AG04449 (cell line): ENCODE measurements at places on chromosomes 2 and 18.

- DNase-seq, result no peak
Measured at GRCh38 chr2:20603791-20604190, 47.1 kb downstream of the HS1BP3 start.

DNA sequence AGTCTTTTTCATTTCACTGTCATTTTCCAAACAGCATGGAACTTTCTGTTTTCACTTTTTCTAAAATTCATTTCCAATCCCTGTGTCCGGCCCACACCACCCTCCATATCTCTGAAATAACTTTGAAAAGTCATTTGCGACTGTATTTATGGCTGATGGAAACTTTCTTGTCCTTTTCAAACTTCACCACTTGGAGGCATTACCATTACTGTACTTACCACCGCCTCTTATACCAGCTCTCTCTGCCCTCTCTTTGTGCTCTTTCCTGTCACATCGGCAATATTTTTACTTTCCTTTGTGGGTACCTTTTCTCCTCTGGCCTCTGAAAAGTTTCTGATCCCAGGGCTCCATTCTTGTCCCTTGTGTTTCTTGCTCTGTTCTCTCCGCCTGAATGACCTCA is 39.5 kb upstream of the IL1RL1 start:
- no peak for DNase-seq

GRCh38 chr18:22783662-22784076 is 149.5 kb upstream of the RBBP8 start:
- no peak for DNase-seq

GRCh38 chr2:71592181-71592711 is 138.9 kb downstream of the DYSF start:
- DNase-seq, result no peak

GRCh38 chr18:3889803-3890202 is 439.8 kb downstream of the TGIF1 start:
- no peak for DNase-seq

- no peak for DNase-seq
Measured at GRCh38 chr2:104026725-104027124, 827.2 kb upstream of the POU3F3 start.

- DNase-seq, result no peak
Measured at GRCh38 chr2:128361376-128362131, 42.9 kb upstream of the HS6ST1 start.

- DNase-seq, result peak; percentile 19
Measured at GRCh38 chr2:188819792-188820191, 154.4 kb upstream of the COL3A1 start.

GRCh38 chr18:30632071-30632698 is 410.4 kb downstream of the DSC3 start:
- no peak for DNase-seq

DNA sequence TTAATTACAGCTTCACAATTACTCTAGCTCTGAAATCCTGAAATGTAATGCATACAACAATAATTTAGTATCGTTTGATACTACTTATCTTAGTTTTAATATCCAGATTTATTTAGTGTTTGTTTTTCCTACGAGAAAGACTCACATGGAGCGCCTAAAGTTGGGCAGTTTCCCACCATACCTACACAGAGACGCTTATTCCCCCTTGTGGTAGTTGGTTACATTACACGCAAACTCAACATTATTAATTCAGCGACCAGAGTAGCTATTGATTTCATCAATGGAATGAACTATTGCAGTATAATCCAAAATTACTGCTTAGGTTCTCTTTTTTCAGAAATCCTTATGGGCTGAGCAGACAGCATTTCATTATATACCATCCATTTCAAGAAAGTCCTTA is 164.0 kb upstream of the REG3G start:
- no peak for DNase-seq

DNA sequence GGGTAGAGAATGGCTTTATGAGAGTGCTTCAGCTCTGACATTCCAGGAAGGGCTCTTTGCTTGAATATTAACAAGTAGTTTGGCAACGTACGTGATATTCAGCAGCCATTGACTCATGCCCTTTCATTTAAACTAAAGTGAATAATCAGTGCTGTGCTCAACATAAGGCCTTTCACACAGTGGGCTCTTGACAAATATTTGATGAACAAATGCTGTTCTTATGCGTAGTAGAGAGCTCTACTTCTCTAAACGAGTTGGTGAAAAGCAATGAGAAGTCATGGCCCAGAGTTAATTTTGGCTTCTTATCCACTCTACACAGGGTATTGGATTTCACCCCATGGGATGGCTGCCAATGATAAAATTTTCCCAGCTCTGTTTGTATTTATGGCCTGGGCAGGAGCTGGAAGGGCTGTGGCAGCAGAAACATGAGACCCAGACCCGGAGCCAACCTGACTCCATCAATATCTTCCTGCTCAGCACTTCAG is 338.9 kb downstream of the CCDC85A start:
- DNase-seq, result no peak

DNA sequence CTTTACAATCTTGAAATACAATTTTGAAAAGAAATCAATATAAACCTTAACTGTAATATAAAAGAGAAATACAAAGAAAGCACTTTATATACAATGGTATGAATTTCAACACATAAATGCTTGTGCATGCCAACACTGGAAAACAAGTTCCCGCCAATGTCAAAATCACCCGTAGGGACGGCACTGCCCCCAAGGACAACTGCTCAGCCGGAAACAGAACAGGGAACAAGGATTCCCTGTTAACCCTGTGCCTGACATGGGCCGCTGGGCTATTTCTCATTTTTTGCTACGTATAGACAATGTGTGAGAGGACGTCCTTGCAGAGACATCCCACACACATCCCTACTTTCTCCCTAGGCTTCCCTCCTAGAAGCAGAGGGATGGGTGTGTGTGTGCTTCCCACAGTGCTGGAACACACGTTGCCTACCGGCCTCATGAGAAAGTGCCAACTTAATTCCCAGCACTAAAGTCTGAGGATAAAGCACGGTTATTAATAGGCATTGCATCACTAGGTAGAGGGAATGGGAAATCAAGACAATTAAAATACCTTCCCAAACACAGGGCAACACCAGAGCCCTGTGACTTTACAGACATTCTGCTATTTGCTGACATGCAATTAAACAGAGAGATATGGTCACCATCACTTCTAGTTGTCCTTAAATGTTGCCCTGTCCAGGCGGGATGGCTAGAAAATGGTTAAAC is 14.4 kb downstream of the AFG3L2 start:
- no peak for DNase-seq

- DNase-seq, result no peak
Measured at GRCh38 chr2:111642586-111643327, 241.2 kb downstream of the ANAPC1 start.

- DNase-seq, result no peak
Measured at GRCh38 chr2:197455428-197455827, 2.1 kb downstream of the COQ10B start.

DNA sequence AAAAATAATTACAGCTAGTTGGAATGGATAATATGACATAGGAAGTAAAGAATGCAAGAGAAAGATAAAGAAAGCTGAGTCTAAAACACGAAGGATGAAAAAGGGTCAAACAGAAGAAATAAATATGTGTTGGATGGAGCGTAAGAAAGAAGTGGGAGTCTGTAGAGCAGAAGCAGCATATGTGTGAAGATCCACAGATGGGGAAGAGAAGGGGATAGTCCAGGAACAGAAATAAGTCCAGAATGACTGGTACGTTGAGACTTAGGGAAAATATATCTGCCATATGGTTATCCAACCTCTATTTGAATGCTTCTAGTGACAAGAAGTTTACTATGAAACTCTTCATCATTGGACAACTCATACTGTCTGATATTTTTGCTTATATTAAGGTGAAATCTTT is 18.0 kb downstream of the ABCA12 start:
- no peak for DNase-seq

GRCh38 chr18:23433360-23433759 is 19.7 kb upstream of the RIOK3 start:
- DNase-seq, result no peak

DNA sequence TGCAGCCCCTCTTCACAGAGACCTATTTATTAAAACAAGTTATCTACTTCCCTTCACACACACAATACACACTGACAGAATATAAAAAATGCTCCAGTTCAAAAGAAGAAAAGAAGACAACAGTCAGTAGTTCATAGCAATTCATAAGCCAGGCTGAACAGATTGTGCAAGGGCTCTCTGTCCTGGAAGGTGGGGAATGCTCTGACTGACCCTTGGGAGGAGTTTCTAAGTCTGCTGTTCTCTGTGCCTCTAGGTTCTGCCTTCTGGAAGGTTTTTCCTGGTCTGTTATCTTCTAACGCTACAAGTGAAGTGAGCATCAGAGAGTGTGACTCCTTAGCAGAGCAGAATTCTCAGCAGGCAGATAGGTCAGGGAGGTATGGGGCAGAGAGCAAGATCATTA is 35.7 kb downstream of the SP3 start:
- no peak for DNase-seq

DNA sequence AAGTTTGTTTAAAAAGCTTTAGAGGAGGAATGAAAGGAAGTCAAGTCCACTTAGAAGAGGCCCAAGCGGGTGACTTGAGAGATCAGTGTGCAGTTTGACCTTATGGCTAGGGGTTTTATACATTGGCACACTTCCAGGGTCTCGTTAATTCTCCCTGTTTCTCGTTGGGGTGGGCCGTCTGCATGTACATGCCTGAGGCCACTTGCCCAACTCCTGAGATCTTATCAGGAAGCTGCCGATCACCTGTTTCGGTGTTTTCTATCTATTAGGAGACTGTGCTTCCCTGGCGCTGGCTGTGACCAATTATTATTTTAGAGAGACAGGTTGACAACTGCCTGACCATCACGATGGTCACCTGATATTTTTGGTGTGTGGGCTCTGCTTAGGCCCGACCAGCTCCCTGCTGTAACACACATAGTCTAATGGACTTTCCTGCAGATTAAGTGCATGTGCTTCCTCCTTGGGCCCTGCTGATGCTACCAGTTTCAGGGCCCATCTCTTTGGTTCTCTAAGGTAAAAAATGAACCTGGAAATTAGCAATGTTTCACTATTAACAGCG is 31.0 kb upstream of the MSH6 start:
- no peak for DNase-seq

DNA sequence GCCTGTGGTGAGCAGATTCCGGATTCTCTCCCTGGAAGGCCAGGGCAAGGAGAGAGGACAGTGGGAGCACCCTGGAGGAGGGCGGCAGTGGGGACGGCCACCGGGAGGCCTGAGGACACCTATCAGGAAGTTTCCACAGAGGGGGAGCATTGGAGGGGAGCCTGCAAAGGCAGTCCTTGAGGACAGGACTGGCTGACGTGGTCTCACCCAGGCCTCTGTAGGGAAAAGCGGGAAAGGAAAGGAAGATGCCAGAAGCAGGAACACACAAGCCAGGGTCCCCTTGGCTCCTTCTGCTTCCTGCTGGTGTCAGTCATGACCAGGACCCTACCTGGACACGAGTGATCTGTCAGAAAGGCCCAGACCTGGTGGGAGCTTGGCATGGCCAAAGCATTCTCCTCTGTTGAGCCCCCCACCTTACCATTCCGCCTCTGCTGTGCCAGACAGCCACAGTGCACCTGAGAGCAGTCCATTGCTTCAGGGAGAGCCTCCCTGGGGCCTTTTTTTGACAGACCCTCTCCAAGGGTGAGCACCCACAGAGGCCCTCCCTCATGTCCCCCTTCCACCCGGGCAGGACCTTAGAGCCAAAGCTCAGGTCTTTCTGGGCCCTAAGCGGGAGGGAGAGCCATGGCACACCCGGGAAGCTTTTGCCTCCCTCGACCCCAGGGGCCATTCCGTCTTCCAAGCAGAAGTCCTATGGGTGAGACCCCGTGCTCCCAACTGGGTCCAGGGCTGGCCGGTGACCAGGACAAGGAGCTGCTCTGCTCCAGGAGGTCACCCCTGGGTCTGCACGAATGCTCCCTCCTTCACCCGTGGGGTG is 333.1 kb downstream of the DYSF start:
- no peak for DNase-seq

GRCh38 chr2:16438613-16439321 is 226.9 kb downstream of the CYRIA start:
- DNase-seq, result no peak

DNA sequence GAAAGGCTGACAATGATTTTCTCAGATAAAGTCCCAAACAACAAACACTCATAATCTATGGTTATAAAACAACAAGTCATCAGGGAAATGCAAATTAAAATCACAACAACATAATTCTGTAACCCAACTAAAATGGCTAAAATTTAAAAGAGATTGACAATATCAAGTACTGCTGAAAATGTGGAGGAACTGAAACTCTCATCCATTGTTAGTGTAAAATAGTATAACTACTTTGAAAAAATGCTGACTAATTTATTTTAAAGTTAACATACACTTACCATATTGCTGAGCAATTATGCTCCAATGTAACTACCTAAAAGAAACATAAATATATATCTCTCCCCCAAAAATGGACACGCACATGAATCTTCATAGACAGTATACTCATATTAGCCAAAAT is 245.9 kb upstream of the SPOPL start:
- DNase-seq, result no peak

DNA sequence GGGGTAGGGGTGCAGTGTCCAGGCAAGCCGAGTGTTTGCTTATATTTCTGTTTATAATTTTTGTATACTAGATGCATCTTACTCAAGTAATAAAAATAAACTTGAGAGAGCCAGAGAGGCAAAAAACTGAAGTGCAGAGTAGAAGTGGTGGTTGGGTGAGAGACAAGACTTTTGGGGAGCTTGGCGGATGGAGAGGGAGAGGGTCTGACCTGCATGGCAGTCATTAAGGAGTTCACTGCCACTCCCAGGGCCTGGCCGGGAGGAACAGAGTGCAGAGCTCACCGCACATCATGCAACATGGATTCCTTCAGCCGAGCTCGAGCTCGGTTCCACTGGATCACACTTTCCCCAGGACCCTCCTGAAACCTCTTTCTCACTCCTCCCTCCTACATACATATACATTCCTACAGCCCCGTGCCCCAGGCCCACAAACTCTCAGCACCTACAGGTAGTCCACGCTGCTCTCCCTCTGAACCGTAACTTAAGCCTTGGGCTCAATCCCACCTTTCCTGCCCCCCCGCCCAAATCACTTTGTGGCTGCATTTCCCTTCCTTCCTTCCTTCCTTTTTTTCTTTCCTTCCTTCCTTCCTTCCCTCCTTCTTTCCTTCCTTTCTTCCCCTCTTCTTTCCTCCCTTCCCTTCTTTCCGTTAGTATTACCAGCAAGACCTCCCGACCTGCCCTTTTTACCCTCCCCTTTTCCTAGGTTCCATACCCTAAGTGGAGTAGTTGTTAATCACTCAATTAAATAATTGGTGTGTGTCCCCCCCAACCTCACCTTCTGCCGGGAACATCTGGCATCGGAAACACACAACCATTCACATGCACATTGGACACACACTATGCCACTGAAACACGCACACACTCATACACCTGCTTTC is 37.1 kb upstream of the ATP6V1B1 start:
- DNase-seq, result no peak

DNA sequence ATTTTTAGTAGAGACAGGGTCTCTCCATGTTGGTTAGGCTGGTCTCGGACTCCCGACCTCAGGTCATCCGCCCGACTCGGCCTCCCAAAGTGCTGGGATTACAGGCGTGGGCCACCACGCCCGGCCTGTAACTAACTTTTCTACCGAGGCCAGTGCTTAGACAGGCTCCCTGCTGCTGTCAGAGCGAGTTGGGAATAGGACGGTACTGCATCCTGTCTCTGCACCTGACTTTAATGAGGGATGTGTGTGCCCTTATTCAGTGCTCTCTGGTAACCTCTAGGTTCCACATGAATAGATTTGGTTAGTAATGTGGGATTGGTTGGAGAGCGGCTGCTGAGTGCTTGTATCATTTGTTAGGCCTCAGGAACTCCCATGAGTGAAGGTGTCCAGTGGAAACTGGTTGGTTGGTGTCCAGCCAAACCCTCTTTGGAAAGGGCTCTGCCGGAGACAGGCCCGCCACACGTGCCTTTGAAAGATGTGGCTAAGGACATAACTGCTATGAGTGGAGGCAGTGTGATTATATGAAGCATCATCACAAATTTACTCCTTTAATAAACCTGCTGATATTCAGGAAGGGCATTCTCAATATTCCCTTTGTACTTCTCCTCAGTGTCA is 36.6 kb downstream of the MYOM1 start:
- no peak for DNase-seq
